CD4-positive, alpha-beta T cell treated with Interleukin-6 at 100 ng/mL for 8 hours (primary cell): ENCODE measurements at places on chromosomes 2 and 18.

DNA sequence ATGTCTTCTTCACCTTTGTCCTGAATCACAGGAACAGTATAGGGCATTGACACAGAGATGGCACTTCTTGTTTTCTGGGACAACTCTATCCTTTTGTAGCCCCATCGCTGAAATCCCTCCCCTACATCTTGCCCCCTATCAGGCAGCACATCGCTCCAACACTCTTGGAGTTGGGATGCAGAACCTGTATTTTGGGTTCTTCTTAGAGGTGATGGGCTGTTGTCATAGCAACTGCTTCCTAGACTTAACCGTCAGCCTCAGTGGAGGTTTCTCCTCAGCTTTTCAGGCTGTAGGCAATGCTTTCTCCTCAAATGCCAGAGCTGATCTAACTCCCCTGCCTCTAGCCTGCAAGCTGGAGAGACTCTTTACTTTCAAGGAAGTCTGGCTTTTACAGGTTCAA is 99.9 kb upstream of the SPRED2 start:
- no peak for DNase-seq

DNA sequence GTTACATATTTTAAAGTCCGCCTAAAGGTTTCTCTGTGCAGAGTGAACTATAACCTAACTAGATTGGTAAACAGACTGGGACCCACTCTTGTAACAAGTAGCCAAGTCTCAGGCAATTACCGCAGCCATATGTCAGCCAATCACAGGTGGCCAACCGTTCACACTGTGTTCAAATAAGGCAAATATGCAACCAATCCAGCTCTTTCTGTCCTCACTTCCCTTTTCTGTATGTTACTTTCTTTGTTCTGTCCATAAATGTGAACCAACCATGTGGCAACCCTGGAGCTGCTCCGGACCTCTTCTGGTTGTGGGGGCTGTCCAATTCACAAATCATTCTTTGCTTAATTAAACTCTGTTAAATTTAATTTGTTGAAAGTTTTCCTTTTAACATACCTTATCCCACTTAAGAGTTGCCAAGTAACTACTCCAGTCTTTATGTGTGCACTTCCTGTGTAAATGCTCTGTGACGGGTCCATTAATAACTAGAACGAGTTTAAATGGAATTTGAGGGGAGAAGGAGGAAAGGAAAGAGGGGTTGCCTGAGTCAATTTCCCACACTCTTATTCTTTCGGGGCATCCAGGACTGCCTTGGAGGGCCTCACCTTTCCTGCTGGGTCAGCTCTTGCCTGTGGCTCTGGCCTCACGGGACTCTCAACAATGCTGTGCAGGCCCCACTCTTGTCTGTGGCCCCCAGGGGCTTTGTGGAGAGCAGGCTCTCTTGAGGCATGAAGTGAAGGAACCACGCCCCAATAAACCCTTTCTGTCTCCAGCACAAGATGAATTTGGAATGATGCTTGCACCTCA is 6.6 kb upstream of the RPL37A start:
- DNase-seq = no peak

DNA sequence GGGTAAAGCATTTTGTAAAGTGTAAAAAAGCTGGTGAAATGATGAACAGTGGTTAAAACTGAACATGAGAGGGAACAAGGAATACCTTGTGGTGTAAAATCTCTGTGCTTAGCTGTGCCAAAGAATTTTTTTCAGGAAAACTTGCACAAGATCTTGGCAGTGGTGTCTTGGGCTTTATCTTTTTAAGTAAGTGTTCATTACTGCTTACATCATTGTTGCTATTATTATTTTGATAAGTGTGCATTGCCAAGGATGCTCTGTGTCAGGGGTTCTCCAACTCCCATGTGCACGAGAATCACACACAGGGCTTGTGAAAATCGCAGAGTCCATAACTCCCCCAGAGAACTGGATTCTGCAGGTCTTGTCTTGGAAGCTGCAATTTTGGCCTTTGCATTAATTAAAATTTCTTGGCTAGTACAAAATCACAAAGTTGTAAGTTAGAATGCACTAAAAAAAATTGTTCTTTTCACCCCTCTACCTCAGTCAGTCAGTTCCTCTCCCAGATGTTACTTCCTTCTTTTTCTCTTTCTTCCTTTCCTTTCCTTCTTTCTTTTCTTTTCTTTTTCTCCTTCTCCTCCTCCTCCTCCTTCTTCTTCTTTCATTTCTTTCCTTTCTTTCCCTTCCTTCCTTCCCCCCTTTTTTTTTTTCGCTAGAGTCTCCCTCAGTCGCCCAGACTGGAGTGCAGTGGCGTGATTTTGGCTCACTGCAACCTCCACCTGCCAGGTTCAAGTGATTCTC is 37.8 kb downstream of the GATA6 start:
- no peak for DNase-seq

DNA sequence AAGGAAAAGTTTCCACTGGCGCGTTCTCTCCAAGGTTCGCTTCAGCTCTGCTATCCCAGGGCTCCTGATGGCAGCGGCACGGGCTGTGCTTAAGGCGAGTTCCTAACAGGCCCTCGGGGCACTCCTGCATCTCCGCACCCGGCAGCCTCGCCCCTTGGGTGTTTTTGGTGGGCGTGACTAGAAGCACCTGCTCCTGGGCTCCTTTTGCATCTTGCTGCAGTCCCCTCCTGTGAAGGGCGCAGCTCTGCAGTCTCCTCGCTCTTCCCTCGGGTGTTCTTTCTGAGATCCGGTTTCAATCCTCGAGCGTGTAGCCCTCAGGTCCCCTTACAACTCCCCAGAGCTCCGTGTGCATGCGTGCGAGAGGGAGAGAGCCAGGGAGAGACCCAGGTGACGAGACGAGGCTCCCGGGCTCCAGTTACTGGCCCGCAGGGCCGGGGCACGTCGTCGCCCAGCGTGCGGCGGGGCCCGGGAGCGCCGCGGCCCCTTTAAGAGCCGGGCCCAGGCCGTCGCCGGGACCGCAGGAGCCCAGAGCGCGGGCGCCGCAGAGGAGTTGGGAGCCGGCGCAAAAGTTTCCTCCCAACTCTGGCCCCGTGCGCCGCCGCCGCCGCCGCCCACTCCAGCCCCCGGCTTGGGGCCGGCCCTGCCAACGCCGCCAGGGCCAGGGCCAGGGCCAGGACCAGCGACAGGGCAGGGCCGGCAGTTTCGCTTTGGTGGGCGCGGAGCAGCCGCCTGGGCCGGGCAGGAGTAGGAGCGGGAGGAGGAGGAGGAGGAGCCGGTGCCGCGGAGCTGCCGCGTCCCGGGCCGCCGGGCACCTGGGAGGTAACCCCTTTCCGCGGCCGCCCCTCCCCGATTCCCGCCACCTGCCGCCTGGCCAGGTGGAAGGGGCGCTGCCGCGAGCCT is at the start of gene PARD3B:
TSS of gene PARD3B (plus strand) at position 515 of the 900 bp plus-strand sequence. CDS start 525 bp downstream, outside the sequence.
- DNase-seq = peak; percentile 1

- no peak for DNase-seq
Observed at GRCh38 chr2:8926356-8926755, 77.1 kb downstream of the MBOAT2 start.

DNA sequence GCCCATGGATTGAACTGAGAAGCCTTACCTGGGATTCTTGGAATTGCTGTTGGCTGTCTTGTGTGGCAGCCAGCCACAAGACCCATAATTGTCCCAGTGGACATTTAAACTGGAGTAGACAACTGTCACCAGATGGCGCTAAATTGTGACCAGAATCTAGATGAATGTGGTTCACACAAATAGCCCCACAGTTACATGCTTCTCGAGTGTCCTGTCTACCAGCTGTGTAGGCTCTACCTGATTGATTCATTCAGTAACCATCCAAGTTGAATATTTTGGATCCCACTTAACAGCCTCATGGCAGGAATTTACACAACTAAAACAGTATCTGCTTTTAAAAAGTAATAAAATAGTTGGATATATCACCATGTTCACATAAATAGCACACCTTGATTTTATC is 73.2 kb downstream of the MAP4K4 start:
- no peak for DNase-seq

- DNase-seq = no peak
Observed at GRCh38 chr2:6914828-6915227, 2.4 kb upstream of the RNF144A start.

- DNase-seq = no peak
Observed at GRCh38 chr2:168738062-168738461, 64.4 kb upstream of the NOSTRIN start.

DNA sequence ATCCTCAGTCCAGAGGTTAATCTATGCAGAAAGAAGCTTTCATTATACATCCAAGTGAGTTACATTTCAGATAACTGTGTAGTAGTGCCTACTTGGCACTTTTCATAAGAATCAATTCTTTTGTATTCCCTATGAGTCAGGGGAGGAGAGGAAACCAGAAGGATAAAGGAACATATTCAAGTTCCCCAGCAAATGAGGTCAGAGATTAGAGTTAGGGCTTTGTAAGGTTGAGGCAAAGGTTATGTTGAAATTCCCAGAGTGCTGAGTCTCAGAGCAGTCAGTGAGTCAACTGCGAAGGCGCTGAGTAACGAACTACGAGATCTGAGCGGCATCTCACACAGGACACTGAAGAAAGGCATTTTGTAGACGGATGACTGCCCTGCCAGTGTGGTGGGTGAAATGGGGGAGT is 25.1 kb upstream of the ME2 start:
- DNase-seq = no peak

GRCh38 chr2:193566886-193567285 is 1372.2 kb upstream of the TMEFF2 start:
- DNase-seq = no peak

- no peak for DNase-seq
Observed at GRCh38 chr2:187900021-187900420, 345.8 kb upstream of the TFPI start.

- no peak for DNase-seq
Observed at GRCh38 chr18:70385474-70385873, 96.6 kb downstream of the SOCS6 start.

GRCh38 chr2:120653046-120653445 is 82.6 kb upstream of the GLI2 start:
- DNase-seq = no peak

DNA sequence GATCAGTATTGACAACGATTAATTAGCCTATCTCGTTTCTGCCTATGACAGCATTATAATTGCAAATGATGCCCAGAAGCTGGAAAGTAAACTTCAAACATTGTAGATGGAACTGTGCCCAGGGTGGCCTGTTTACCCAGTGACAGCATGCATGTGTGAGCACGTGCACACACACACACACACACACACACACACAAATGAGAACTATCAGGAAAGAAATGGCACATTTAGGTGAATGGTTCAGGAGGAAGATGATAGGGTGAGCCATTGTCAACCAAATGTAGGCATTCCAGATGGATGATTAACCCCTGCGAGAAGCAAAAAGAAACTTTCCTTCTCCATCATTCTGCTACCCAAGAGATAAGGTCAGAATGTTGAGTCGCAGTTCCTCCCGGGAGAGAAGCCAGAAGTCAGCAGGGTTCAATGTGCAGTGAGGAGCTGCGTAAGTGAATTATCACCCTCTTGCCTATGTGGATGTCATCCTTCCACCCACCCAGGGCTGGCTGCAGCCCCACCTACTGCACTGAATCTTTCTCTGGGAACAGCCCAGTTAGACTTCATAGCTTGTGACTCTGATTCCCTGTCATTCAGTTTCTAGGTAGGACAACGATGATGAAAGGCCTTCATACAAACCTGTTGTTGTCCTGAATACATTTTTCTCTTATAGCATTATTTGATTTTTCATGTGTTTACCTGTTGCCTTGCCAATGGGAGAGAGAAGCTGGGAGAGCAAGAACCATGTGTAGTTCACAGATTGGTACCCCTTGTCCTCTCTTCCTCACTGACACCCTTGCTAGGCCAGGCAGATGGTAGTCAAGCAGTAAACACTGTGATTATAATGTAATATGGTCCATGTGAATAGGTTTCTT is 3.5 kb upstream of the APOB start:
- no peak for DNase-seq

DNA sequence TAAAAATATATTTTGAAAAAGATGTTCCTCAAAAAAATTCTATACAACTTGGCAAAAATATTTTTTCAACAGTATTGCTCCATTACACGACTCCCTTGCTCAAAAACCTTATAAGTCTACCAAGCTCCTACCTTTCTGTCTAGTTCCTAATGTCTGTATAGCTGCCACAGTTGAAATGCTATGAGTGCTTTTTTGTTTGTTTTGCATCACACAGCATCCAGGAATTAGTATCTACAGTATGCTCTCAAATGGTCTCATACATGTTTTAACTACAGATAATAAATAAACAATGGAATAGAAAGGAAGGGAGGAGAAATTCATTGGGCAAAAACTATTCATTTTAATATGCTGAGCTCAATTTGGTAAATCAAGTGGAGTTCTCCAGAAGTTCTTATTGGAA is 17.3 kb downstream of the ACADL start:
- no peak for DNase-seq

DNA sequence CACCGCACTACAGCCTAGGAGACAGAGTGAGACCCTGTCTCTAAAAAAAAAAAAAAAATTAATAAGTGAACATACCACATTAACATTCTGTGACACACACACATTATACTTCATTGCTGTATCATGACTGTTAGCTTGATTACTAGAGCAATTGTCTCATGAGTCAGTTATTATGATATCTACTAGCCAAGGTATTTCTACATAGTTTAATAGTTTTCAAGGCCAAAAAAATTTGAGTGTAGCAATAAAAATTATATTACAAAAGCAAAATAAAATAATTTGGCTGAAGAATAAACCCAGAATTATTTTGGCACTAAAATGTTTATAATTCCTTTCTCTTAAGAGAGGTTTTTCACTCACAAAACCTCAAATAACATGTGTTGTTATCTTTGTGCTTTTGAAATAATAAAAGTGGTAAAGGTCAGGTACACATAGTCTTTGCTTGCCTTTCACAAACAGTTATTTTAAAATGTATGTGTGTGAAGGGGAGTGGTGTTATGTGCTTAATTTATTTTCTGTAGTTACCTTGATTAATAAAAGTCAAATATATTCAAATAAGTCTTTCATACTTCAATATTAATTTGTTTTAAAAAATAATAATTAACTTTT is 136.9 kb upstream of the SPOPL start:
- DNase-seq = no peak

- DNase-seq = no peak
Observed at GRCh38 chr18:36403896-36404820, 106.6 kb downstream of the FHOD3 start.

GRCh38 chr2:151853070-151853758 is 25.0 kb upstream of the ARL5A start:
- no peak for DNase-seq

DNA sequence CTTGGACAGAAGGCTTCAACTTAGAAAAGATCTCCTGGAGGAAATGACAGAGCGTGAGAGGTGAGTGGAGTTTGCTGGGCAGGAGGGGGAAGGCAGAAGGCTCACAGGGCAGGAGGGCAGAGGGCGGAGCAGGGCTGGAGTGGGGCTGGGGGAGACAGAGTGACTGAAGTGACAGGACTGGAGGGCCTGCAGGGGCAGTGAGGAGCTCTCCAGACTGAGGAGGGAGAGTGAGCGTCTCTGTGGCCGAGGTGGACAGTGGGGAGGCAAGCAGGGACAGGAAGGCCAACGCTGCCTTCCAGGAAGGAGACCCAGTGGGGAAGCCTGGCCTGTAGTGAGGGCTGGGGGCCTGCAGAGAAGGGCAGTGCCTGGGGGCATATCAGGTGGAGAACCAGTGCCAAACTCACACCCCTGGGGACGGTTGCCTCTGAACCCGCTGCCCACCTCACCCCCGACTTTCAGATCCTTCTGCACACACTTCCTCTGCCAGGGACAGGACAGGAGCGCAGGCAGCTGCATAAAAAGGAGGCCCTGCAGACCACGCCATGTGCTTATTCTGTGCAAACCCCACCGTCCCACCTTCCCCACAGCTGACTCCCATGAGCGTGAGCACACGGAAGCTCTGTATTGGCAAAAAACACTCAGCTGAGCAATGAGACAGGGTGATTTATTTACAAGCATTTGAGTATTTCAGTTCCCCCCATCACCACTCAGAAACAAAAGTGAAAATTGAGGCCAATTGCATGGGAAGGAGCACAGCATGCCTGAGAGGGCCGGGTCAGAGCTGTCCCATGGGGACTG is 244.3 kb downstream of the FAM210A start:
- no peak for DNase-seq
